ENCODE measurements at places on chromosomes 13 and 19.
A peak's percentile ranks its signal among the peaks of the same experiment; 100 is the strongest.

DNA sequence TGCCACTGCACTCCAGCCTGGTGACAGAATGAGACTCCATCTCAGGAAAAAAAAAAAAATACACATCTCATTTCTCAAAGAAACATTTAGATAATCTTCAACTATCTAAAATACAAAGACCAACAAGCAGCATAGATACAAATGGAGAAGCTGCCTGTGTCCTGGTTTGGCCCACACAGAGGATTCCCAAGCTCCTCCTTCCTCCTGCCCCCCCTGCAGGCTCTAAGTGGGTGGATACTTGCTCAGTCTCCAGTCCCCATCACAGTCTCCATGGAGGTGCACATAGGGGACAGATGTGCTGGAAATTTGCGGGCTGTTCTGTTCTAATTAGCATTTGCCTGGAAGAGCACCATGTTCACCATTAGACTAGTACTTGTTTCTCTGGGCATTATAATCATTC is 59.9 kb downstream of the ABCC4 start:
- DNase-seq, result no peak

- DNase-seq, result no peak
Measured at GRCh38 chr13:49833402-49833801, 40.9 kb upstream of the KPNA3 start.

DNA sequence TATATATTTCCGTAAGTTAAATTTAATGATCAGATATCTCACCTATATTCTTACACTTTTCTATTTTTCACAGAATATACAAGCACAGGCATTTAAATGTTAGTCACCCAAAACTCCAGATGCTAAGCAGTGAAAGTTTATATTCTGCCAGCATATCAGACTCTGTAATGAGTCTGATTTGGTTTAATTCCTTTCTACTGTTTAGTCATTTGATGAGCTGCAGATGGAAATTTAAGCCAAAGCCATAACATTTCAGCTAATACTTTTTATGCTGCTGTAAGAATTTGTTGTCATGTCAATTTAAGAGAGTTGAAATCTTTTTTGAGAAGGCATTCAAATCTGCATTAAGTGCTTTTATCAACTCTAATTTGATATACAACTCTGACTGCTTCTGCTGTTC is 8.0 kb downstream of the FRY start:
- no peak for DNase-seq

DNA sequence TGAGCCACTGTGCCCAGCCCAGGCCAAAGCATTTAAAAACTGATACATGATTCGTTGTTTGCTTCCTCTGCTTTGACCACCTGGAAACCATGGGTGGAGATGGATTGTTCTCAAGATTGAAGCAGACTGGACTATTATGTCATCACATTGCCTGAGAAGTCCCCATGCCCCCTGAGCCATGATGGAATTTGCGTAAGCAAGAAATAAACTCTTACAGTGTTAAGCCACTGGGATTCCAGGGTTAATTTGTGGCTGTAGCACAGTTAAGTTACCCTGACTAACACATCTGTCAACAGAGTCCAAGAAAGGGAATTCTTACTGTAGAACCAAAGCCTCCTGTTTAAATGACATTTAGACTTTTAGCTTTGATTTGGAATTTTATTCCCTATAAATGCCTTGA is 19.4 kb upstream of the DHRS12 start:
- no peak for DNase-seq

DNA sequence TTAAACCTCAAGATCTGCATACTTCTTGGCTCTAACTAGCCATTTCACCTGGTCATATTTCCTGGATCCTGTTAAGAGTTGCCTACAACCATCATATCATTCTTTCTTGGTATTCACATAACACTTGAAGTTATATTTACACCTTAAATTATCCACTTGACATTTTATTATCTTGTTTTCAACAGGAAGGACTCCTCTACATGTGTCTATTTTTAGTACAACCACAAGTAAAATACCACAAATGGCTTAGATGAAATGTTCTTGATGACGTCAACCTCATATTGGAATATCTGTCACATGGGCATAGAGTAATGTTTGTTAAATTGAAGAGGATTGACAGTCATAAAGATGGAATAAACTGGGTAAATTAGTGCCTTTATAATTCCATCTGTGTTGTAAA is 9.4 kb downstream of the PCDH20 start:
- DNase-seq, result no peak

DNA sequence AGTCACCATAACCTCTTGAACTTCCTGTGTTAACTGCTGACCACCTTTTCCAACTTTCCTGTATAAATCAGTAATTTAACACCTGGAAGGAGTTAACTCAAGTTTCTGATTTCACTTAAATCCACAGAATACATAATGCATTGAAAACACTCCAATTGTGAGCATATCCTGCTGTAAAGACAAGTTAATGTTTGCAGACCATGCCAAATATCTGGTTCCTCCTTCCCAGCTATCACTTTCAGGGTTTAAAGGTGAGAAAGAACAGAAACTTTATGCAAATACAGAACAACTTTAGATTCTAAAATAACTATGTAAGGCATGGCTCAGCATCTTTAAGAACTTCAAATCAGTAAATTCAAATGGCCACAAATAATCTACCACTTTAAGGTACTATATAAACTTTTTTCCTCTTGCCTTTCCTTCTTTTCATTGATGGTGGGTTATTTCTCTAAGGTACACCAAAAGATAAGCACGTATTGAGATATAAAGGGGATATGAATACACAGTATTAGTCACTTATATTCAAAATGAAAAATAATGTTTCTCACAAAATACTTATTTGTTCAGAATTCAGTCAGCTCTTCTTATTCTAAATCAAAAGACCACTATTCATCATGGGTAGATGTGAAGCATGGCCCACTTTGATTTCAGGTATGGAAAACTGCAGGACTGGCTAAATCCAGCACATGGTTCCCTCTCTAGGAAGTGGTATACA is 6.6 kb upstream of the TPTE2 start:
- DNase-seq, result no peak

GRCh38 chr19:8463365-8463764 is 18.6 kb downstream of the HNRNPM start:
- no peak for DNase-seq

DNA sequence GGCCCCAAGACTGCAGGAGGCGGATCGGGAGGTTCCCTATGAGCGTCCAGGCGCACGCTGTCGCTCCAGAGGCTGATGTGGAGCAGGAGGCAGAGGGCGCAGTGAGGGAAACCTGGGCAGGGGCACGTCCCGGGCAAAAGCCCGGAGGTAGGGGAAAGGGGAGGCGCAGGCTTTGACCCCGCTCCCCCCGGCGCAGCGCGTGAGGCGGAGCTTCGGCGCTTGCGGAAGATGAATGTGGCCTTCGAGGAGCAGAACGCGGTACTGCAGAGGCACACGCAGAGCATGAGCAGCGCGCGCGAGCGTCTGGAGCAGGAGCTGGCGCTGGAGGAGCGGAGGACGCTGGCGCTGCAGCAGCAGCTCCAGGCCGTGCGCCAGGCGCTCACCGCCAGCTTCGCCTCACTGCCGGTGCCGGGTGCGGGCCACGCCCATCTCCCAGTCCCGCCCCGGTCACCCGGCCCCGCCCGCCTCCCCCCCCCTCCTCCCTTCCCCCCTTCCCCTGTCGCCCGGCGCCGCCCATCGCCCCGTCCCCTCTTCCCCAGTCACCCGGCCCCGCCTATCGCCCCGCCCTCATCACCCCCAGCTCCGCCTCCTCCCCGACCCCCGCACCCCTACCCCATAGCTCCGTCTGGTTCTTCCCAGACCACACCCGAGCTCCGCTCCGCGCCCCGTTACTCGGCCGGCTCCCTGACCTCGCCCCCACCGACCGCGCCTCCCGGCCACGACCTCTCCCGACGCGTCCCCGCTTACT is 4.1 kb downstream of the HMG20B start:
- no peak for DNase-seq

- no peak for DNase-seq
Measured at GRCh38 chr19:19552798-19553197, 14.7 kb downstream of the CILP2 start.

- DNase-seq, result peak; percentile 3
Measured at GRCh38 chr13:90272356-90272755, 1075.1 kb upstream of the MIR17HG start.

- DNase-seq, result no peak
Measured at GRCh38 chr19:8113017-8113416, 36.4 kb downstream of the FBN3 start.

GRCh38 chr13:110625771-110626321 is 10.5 kb downstream of the NAXD start:
- no peak for DNase-seq

- DNase-seq, result no peak
Measured at GRCh38 chr19:42501733-42502132, 26.5 kb downstream of the CEACAM1 start.

DNA sequence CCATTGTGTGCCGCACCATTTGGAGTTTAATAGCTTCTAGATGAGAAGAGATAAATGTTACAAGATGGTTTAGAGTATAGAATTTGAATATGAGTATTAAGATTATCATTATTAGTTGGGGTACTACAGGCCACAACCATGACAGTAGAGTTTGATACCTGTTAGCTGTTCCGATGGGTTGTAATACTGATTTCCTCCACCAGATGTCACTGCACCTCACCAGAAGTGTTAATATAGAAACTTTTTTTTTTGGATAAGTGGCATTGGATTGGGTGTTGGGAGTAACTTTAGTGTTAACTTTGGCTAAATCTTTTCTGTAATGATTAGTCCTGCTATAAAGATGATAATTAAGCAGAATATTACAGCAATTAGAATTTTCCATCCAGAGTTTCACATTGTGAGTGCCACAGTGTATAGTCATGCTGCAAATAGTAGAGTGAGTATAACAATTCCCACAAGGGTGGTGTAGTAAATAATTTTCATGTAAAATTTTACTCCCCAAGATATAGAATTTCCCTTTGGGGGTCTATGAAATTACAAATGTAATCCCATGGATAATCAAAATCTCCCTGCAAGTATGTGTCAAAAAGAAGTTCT is 56.3 kb downstream of the PSG3 start:
- DNase-seq, result peak; percentile 2

GRCh38 chr19:27738569-27739193 is 1474.3 kb downstream of the UQCRFS1 start:
- DNase-seq, result no peak

GRCh38 chr19:23287620-23288019 is 37.4 kb upstream of the ZNF724 start:
- DNase-seq, result no peak

DNA sequence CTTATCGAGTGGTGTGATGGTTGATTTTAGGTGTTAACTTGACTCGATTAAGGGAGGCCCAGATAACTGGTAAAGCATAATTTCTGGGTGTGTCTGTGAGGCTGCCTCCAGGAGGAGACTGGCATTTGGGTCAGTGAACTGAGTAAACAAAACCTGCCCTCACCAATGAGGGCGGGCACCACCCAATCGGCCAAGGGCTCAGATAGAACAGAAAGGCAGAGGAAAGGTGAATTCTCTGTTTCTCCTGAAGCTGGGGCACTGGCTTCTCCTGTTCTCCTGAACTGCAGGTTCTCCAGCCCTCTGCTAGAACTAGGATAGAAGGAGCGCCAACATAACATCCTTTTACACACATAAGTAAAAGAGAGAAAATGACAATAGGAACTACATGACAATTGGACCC is 35.1 kb downstream of the ESD start:
- DNase-seq, result no peak

- DNase-seq, result peak; percentile 53
Measured at GRCh38 chr13:99256709-99257108, 1.5 kb downstream of the GPR18 start.

DNA sequence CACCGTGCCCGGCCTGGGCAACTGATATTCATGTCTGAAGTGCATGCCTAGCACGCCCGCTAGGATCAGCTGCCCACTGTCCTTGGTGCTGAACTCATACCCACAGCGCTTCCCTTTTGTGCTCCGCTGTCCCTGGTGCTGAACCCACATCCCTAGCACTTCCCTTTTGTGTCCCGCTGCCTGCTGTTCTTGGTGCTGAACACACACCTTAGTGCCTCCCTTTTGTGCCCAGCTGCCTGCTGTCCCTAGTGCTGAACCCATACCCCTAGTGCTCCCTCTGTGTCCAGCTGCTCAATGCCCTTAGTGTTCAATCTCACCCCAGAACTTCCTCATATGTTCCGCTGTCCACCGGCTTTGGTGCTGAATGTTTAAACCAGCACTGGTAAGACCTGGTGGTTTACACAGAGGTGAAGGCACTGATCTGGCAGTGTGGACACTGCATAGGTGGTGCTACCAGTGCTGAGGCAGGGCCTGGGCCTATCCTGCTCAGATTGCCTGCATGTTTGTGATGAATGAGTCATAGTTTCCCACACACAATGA is 26.3 kb upstream of the SIGLEC11 start:
- peak; percentile 65 for DNase-seq

DNA sequence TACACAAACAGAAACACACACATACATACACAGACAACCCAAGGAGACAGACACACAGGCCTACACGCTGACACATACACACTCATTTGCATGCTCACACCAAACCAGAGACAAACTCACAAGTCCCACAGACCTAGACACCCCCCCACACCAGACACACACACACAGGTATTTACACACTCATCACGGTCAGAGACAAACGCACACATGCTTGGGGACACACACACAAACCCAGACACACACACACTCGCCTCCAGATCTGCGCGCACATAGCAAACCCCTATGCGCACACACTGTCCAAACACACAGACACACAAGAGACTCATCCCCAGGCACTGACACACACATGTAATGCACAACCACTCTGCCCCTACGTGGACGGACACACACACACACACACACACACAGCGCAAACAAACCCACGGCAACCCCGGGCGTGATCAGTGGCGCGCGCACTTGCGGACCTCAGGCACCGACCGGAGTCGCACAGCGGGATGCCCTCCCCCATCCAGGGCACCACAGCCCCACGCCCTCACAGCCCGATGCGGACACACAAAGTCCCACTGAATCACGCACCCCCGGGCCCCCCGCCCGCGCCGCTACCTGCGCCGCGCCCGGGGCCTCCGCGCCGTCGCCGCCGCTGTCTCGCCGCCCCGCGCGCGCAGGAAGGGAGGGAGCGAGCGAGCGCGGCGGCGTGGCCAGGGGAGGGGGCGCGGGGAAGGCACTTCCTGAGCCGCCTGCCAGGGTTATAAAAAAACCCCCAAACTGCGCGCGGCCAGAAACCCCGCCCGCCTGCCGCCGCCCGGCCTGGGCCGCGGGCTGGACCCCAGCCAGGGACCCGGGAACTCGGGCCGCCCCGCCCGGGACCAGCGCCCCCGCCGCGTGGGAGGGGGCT is at the start of gene ADAMTS10:
Gene ADAMTS10 (minus strand): TSS at position 675 of the 895 bp plus-strand sequence. CDS start 5,005 bp downstream, outside the sequence.
- no peak for DNase-seq

GRCh38 chr19:28443361-28443760 is 769.6 kb downstream of the UQCRFS1 start:
- no peak for DNase-seq

DNA sequence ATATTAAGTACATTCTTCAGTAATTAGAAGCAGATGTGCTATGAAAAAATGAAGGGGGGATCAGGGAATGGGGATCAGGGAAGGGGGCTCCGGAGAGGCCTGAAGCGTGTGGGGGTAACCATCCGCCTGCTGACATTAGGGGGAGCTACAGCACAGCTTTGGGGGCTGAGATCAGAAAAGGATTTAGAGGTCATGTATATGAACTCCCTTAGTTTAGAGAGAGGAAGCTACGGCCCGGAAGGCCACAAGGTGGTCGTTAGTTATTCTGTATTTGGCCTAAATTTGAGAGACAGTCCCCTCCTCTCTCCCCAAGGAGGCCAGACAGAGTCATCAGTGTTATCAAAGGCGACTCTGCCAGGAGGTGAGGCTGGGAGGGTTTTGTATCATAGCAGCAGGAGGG is 99.0 kb downstream of the TM9SF2 start:
- no peak for DNase-seq

- no peak for DNase-seq
Measured at GRCh38 chr13:110254751-110255553, 52.0 kb downstream of the COL4A1 start.

Measured in GM04503 (cell line).